ENCODE measurements at places on chromosomes 5 and 9. TPM values are rescaled to one million over a fixed set of nuclear protein-coding genes. Genes with fewer than 3 reads are reported as not detected.
A peak's percentile ranks its signal among the peaks of the same experiment; 100 is the strongest.

PCDHGB3 gene
- not detected for total RNA-seq

HARS1 gene
- 95.2 TPM for total RNA-seq

MSMP gene
- not detected for total RNA-seq

CDH9 gene
- total RNA-seq, result not detected

PDE6A gene
- total RNA-seq, result not detected

GRCh38 chr5:72015103-72015548 is 92.1 kb upstream of the MAP1B start:
- H3K36me3 ChIP-seq, result no peaks in the 10 kb centered on the region
- H3K27me3 ChIP-seq, result peaks cover 24% of the 10 kb centered on the region
- H3K4me1 ChIP-seq, result peaks cover 2% of the 10 kb centered on the region
- DNase-seq, result peak; percentile 2
- H3K27ac ChIP-seq, result no peak overlapping the region

GRCh38 chr9:87063871-87064270 is 116.6 kb upstream of the GAS1 start:
- no peaks in the 10 kb centered on the region for H3K4me1 ChIP-seq
- no peak overlapping the region for H3K27ac ChIP-seq
- DNase-seq, result no peak
- H3K27me3 ChIP-seq, result peaks cover 4% of the 10 kb centered on the region
- no peak overlapping the region for H3K4me3 ChIP-seq

GRCh38 chr5:171627936-171628632 is 157.5 kb upstream of the SMIM23 start:
- peaks cover 48% of the 10 kb centered on the region for H3K27me3 ChIP-seq
- no peak for DNase-seq
- no peaks in the 10 kb centered on the region for H3K36me3 ChIP-seq
- H3K4me1 ChIP-seq, result no peaks in the 10 kb centered on the region

GRCh38 chr9:87008667-87009066 is 61.4 kb upstream of the GAS1 start:
- H3K36me3 ChIP-seq, result no peaks in the 10 kb centered on the region
- DNase-seq, result no peak
- H3K27me3 ChIP-seq, result no peaks in the 10 kb centered on the region
- H3K27ac ChIP-seq, result no peak overlapping the region
- H3K4me3 ChIP-seq, result no peak overlapping the region

- DNase-seq, result no peak
- H3K27ac ChIP-seq, result no peak overlapping the region
- no peak overlapping the region for H3K4me3 ChIP-seq
- peaks cover 24% of the 10 kb centered on the region for H3K27me3 ChIP-seq
- no peaks in the 10 kb centered on the region for H3K36me3 ChIP-seq
Measured at GRCh38 chr9:71519098-71519696, 249.1 kb downstream of the CEMIP2 start.

DNA sequence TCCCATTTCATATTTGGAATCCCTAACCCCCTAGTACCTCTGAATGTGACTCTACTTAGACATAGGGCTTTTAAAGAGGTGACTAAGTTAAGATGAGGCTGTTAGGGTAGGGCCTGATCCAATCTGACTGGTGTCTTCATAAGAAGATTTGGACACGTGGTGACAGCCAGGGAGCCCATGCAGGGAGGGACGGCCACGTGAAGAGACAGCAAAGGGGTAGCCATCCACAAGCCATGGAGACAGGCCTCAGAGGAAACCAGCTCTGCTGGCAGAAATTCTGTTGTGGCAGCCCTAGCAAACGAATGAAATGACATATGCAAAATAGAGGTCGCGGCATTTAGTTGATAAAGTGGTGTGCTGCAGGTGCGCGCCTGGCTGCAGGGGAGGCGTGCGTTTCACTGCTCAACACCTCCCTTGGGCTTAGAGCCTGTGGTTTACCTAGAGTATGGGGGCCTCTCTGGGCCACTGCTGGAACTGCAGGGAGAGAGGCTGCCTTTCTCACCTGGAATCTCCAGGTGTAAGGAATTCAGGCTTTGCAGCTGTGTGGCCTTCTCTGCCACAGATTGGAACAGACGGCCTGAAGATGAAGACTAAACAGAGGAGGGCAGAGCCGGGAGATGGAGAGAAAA is 7.1 kb upstream of the AFAP1L1 start:
- H3K4me3 ChIP-seq, result no peak overlapping the region
- no peak overlapping the region for H3K27ac ChIP-seq
- peaks cover 2% of the 10 kb centered on the region for H3K36me3 ChIP-seq

DNA sequence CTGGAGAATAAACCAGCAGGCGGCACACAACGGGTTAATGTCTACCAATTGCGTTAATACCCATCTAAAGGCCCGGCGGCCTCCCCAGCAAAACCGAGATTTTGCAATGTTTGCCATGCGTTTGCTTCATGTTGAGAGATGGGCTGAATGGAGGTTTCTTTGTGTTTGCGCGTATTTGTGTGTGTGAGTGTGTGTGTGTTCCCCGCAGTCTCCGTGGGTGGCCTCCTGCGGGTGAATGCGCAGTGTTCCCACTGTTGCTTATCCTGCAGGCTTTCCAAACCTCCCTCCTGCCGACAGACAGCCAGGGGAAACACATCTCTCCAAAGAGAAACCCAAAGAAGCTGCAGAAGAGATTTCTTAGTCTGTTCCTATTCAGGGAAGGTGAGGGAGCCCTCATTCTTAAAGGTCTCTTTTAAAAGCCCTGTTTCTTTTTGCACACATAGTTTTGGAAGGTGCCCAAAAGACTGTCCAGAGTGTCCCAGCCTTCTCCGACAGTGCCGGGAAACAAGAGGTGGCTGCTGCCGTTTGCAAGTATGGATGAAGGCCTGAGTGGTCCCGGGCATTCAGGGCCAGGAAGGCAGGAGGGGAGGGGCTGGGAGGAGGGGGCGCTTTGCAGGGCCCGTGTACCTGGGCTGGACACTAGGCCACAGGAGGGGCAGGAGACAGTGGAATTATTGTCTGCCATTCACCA is 103.8 kb upstream of the ERCC6L2 start:
- H3K27ac ChIP-seq, result no peak overlapping the region
- H3K4me1 ChIP-seq, result peaks cover 13% of the 10 kb centered on the region
- H3K27me3 ChIP-seq, result peaks cover 10% of the 10 kb centered on the region
- peak overlapping the region; percentile 22 for H3K4me3 ChIP-seq
- DNase-seq, result no peak

All from activated naive CD8-positive, alpha-beta T cell treated with anti-CD3 and anti-CD28 coated beads for 36 hours (primary cell).